Transverse colon (tissue), 4 donors: ENCODE measurements at places on chromosomes 7 and 10. TPM values are rescaled to one million over a fixed set of nuclear protein-coding genes. Genes with fewer than 3 reads are reported as not detected.

Gene AS3MT
- 3.4 TPM for total RNA-seq

GRCh38 chr10:72219235-72219814, 3.2 kb upstream of the ASCC1 start:
- no peak for DNase-seq

Gene SFMBT2
- 2.6 TPM for total RNA-seq

DNA sequence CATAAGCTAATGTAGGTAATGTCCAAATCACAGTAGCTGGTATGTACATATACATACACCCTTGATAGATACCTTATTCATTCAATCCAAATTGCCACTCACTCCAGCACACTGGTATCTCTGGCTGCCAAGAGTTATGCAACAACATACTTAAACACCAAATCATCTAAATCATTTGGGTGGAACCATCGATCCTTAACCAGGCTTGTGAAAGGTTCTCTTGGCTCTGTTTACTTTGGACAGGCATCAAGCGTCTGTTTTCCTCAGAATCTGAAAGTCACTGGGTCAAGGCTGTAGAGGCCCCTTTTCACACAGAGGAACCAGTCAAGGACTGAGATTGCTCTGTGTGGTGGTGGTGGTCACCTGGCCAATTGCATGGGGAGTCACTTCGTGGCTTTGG, 24.6 kb downstream of the JAZF1 start:
- DNase-seq: no peak

Gene CPN1
- total RNA-seq: not detected
